LNCaP clone FGC (cell line): ENCODE measurements at places on chromosomes 1 and 21.
A peak's percentile ranks its signal among the peaks of the same experiment; 100 is the strongest.

GRCh38 chr1:213423041-213423440 lies 372.0 kb downstream of the RPS6KC1 start:
- no peak for DNase-seq

DNA sequence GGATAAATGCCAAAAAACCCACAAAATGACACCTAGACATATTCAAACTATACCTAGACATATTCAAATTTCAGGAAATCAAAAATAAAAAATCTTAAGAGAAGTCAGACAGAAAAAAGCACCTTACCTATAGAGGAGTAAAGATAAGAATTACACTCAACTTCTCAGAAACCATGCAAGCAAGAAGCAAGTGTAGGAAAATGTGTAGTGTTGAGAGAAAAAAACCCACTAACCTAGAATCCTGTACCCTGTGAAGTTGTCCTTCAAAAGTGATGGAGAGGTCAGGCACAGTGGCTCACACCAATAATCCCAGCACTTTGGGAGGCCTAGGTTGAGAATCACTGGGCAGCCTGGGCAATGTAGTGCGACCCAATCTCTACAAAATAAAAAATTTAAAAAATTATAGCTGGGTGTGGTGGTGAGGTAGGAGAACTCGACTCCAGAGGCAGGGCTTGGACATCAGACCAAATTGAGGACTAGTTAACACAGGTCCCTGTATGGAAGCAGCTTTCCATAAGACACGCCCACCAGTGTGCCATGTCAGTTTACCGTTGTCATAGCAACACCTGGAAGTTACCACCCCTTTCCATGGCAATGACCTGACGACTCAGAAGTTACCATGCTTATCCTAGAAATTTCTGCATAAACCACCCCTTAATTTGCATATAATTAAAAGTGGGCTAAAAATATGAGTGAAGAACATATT lies 20.7 kb downstream of the PDIK1L start:
- no peak for DNase-seq

DNA sequence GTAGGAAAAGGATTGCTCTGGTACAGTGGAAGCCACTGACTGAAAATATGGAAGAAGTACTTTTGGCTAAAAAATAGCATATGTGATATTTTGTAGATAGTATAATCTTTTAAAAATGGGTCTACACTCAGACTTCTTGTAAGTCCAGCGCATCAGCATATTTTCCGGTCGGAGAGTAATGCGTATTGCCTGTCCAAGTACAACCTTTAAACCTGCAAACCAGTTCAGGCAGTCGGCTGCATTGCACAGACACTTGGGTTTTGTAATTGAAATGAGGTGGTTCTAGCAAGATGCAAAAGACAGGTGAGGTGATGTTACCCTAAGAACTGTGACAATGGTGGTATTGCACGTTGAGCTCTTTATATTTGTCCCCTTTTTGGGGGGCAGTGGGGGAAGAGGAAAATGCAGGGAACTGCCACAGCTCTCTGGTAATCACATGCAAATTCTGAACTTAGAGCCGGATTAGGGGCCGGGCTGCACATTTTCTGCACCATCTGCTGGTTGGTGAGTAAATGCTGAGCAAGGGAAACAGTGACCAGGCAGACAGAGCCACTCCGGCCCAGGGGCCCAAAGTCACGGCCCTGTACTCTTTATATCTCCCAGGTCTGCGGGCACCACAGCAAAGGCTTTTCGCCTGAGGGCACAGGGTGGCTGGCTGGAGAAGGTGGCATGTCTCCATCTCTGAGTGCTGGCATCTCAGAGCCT lies 2.3 kb downstream of the GPR137B start:
- DNase-seq: no peak

DNA sequence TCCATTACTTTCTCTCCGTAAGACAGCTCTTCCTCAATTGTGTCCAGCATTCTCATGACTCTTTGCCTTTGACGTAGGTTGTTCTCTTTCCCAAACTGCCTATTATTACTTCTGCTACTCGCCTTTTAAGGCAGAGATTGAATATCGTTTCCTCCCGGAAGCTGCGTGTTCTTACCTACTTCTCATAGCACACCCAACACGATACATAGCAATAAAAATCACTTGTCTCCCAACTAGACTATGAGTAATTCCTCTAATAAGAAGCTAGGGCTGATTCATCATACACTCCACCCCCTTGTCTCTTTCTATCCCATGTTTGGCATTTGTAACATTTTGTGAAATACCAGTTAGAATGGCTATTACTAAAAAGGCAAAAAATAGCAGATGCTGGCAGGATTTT lies 55.8 kb upstream of the SGIP1 start:
- DNase-seq: no peak

- DNase-seq: peak; percentile 18
Measured at GRCh38 chr1:18299441-18300338, 181.0 kb upstream of the KLHDC7A start.

DNA sequence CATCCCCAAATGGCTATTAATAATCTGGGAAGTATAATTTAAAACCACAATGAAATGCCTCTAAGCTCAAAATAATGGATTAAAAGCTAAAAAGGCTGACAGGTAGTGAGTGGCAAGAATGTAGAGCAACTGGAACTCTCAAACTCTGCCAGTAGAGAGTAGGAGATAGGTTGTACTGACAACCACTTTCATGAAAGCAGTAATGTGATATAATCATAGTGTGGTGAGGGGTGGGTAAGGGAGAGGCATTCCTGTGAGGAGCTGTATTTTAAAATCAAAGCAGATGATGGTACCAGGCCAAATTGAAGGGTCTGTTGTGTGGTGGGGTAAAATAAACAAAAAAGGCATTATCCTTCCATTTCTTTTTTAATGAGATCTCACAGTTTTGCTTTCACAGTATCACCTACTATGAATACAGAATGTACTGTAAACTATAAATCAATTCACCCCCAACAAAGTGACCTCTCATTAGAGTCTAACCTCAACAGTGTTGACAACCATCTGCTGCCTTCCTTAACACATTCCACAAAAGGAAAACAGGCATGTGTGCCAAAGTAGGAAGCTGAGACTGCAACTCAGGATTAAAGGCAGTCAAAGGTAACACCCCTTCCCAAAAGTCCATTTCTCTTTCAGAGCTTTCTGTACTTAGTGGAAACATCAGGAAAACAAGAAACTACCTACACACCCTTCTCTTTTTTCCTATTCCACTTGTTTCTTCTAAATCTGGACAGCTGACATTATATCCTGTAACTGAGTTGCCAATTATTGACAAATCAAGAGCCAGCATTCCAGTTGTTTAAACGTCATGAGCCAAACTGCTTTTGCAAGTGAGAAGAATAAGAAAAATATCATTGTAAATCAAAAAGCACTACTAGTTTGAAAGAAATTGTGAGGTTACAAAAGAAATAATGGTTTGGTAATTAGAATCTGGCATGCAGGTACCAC lies 130.8 kb downstream of the FAF1 start:
- DNase-seq: no peak

GRCh38 chr1:6738987-6739676 lies 37.5 kb upstream of the DNAJC11 start:
- DNase-seq: no peak

- no peak for DNase-seq
Measured at GRCh38 chr1:99674115-99675064, 28.5 kb downstream of the PALMD start.

DNA sequence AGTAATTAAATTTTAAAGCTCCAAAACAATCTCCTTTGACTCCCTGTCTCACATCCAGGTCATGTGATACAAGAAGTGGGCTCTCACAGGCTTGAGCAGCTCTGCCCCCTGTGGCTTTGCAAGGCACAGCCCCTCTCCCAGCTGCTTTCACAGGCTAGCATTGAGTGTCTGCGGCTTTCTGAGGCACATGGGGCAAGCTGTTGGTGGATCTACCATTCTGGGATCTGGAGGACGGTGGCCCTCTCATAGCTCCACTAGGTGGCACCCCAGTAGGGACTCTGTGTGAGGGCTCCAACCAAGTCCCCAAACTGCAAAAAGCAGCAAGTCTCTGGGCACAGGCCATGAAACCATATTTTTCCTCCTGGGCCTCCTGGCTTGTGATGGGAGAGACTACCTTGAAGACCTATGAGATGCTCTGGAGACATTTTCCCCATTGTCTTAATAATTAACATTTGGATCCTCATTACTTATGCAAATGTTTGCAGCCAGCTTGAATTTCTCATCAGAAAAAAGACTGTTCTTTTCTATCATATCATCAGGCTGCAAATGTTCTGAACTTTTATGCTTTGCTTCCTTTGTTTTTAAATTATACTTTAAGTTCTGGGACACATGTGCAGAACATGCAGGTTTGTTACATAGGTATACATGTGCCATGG lies 554.1 kb upstream of the OLFM3 start:
- no peak for DNase-seq

DNA sequence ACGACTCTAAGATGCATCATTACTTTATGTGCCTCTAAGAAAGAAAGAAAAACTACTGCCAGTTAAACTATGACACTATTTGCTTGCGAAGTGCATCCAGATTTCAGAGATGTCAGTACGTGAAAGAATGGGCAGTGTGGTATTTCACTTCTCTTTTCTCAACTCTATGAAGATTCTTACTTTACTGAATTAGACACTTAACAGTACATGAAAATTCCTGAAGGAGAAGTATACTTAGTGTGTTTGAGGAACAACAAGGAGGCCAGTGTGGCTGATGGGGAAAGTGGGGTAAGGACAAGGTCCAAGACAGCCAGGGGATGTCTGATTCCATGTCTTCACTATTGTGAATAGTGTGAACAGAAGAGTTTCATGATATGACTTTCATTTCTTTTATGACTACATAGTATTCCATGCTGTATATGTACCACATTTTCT lies 53.9 kb upstream of the HSD17B7 start:
- DNase-seq: no peak

DNA sequence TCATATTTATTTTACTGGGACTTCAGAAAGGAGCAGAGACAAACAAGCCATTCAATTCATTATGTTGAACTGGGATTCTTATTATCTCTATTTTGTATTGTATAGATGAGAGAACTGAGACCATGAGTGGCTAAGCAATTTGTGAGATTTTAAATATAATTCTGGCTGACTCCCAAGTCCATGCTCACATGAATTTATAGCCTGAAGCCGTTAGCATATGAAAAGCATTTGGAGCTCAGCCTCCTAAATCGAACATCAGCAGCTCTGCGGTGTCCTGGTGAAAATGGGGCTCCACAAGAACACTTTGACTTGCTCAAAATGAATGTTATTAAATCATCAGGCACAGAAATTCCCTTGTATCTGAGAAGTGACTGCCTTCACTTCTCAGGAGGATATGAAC lies 96.8 kb upstream of the DPT start:
- DNase-seq: no peak

DNA sequence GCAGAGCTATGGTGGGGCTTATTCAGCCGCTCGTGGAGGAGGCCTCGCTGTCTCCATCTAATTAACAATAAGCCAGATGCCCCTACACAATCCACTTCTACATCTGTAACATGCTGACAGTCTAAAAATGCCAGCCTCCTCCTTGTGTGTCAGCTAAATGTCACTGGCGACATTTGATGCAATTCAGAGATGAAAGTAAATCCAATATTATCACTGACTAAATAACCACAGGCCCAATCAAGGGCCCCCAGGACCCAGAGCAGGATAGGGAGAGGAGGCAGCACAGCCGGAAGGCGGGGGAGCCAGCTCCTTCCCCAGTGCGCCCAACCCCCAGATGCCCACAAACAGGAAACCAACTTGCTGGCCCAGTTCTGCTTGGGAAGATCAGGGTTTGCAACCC lies 76.6 kb downstream of the DMRTA2 start:
- DNase-seq: no peak

DNA sequence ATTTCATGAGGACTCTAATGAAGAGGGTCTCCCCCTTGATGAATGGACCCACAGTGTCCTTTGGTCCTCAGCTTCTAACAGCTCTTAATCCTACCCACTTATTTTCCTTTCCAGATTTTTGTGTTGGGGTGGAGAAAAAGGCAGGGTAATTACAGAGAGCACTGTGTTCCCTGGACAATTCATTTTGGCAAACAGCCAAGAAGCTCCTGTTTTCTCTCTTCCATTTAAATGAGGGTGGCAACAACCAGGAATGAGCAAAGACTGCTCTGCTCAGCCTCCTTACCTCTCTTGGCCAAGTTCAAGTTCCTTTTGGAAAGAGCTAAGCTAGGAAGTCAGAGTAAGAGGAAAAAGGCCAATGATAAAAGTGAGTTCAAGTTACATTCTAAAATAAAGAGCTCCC lies 11.9 kb downstream of the XKR8 start:
- peak; percentile 50 for DNase-seq

DNA sequence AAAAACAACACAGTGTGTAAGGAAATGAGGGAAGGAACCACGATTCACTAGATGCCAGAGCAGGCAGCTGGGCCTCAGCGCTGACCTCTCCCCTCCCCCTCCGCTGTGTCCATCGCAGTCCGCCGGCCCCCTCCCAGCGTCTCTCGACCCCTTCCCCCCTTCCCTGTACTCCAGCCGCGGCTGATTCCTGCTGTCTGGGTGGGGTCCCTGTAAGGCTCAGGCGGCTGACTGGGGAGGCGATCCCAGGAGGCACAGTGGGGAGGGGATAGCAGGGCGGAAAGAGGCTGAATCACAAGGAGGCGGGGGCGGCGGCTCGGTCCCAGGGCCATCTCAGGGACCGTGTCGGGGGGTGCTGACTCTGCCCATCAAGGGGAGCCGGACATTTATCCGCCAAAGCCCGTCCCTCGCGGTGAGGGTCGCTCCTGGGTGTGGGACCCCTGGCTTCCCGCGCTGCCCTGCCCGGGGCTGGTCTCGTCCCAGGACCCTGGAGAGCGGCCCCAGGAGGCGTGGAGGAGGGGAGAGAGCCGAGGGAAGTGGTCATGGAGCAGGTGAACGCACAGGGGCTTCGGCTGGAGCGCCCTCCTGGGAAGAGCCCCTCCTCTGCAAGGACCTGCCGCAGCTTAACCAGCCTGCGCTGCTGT lies 241.9 kb downstream of the PTPRU start:
- no peak for DNase-seq

DNA sequence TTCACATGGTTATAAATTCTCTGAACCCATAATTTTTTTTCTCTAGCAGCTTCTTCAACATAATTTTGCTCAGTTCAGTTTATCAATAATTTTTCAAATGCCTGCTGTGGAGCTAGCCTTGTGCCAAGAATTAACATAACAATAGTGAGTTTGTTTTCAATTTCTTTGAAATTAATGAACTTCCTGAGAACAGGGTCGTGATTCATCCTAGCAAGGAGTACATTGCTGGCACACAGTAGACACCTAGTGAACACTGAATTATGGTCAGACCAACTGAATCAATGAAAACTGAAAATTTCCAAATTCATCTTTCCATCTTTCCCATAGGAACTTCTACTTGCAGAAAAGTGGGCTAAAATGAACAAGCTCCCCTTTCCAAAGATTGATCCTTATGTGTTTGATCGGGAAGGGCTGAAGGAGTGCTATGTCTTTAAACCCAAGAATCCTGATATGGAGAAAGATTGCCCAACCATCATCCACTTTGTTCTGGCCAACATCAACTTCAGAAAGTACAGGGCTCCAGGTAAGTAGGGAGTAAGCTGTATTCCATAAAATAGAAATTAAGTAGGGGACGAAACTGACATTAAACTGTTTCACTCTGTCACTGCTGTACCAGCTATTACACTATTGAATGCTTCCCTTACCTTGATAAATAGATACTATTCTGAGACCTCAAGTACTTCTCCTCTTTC lies 148.7 kb downstream of the PLA2G4A start:
- no peak for DNase-seq
